G401 (cell line): ENCODE measurements at places on chromosomes 11 and 22.
A peak's percentile ranks its signal among the peaks of the same experiment; 100 is the strongest.

GRCh38 chr11:35963911-35964310 is 20.0 kb downstream of the LDLRAD3 start:
- DNase-seq = no peak

DNA sequence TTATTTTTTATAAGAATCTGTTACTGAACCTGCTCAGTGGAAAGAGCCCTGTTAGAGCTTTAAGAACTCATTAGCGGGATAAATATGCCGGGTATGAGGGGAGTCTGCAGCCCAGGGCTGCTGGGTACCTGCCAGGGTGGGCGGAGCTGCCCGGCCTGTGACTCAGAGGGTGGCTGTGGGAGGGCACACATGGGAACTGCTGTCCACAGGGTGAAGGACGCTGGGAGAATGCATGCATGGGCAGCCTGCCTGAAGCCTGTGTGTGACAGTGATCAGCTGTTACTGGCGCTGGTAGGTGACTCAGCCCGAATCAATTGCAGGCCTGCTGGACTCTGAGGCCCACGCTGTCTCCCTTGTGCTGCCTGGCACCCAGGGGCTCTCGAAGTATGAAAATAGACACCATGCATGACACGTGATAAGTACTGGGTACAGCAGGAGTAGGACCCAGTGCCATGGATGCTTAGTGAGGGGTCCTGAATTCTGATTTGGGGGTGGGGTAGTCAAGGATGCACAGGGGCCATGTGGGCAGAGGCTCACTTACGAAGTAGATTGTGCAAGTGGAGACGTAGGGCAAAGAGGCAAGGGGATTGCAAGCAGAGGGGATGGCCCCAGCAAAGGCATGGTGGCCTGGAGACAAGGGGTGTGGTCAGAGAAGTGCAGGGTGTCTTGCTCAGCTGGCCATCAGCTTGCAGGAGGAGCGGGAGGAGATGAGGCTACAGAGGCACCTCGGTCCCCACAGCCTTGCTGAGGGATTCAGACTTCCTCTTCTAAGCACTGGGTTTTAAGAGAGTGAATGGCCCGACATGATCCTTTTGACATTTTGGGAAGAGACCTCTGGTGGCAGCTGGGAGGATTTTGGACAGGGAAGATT is 36.5 kb downstream of the GRIK4 start:
- peak; percentile 22 for DNase-seq

GRCh38 chr11:76839311-76839710 is 21.4 kb upstream of the ACER3 start:
- no peak for DNase-seq

DNA sequence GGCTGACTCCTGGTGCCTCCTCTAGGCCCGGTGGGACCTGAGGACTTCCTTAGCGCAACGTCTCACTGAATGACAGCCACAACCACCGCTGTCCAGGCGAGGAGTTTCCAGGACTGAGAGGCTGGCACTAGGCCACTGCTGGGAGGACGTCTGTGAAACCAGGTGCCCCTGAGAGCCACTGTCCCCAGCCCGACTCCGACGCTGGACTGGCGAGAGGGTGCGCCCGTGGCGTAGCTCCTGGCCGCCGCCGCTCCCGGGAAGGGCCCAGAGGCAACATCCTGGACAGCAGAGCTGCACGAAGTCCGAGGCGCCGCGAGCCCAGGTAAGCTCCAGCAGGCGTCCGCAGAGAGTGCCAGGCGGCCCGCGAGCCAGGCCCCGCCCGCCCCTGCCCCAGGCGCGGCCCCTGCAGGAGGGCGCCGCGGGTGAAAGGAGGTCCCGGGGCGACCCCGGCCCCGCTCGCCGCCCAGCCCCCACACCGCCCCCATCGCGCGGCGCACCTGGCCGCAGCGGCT is 525 bp downstream of the DGCR2 start:
- DNase-seq = peak; percentile 56

- DNase-seq = no peak
Observed at GRCh38 chr22:35226958-35227647, 30.2 kb upstream of the HMGXB4 start.

DNA sequence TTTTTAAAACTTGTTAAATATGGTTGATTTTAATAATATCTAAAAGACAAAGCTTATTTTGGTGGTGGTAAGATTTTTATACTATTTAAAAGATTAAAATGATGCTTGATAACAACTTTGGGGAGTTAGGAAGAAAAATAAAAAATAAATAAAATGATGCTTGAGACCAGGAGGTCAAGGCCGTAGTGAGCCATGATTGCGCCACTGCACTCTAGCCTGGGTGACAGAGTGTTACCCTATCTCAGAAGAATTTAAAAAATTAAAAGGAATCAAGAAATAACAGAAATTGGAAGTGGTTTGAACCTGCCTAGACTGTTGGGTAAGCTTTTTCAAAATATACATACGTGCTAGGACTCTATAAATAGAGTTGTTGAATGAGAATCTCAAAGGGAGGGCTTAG is 12.1 kb upstream of the DNAJB7 start:
- DNase-seq = no peak

DNA sequence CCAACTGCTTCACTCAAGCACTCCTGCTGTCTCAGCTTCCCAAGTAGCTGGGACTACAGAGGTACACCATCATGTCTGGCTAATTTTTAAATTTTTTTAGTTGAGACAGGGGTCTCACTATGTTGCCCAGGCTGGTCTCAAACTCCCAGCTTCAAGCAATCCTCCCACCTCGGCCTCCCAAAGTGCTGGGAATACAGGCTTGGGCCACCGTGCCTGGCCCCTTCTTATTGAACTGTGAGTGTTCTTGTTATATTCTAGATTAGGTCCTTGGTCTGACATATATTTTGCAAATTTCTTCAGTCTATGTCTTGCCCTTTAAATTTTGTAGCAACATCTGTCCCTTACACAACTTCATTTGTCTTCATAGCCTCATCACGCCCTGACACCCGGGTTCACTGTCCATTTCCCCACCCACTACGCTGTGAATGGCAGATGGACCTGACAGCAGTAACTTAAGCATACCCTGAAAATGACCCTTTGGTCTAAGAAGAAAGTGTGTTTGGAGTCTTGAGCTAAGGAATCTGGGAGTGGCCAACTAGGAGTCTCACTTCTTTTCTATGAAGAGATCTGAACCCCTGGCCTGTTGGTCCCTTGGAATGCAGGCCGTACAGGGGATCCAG is 4.2 kb upstream of the FAM118A start:
- no peak for DNase-seq

GRCh38 chr11:23732026-23732425 is 764.8 kb upstream of the LUZP2 start:
- no peak for DNase-seq

- no peak for DNase-seq
Observed at GRCh38 chr22:19691721-19692341, 22.5 kb upstream of the SEPTIN5 start.

GRCh38 chr11:76524919-76525318 is 80.1 kb downstream of the EMSY start:
- DNase-seq = no peak
